ENCODE measurements at places on chromosomes 11 and 22.

GRCh38 chr11:20477418-20478090 is 90.0 kb downstream of the PRMT3 start:
- DNase-seq, result no peak

DNA sequence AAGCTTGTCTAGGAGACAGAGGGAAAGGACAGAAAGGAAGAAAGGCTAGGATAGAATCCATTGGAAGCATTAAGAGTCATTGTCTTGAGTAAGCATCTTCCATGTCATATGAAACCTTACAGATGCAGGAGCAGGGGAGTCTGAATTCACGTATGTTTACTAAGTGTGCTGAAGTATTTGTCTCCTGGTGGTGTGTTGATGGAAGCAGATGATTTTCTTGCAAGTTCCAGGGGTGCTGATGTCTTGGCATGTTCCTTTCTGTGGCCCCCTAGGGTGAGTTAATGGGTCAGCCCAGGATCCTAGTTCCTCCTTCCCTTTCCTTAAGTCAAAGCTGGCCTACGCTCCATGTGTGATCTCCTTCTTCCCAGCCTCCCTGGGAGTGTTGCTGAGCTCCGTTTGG is 110.2 kb downstream of the TEAD1 start:
- DNase-seq, result no peak

DNA sequence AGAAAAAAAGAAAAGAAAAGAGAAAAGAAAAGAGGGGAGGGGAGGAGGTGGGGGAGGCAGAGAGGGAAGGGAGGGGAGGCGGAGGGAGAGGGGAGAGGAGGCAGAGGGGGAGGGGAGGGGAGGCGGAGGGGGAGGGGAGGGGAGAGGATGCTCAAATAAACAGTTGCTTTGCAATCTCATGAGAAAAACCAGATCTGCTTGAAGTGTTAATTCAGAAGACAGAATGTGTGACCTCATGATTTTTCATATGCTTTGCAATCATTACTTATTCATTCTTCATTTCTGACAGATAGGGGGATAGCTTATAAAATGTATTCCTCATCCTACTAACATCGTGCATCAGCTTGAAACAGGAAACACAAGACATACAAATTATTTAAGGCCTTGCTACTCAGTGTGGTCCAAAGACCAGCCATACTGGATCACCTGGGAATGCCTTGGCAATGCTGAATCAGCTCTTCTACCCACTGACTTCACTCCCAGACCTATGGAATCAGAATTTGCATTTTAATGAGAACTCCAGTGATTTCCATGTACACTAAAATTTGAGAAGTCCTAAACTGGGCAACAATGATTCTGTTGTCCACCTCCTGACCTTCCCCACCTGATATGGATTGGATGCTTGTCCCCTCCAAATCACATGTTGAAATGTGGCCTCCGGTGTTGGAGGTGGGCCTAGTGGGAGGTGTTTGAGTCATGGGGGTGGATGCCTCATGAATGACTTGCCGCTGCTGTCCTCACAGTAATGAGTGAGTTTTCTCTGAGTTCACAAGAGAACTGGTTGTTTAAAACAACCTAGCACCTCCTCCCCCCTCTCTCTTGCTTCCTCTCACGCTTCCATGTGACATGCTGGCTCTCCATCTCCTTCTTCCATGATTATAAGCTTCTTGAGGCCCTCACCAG is 69.2 kb downstream of the CCDC34 start:
- DNase-seq, result no peak

DNA sequence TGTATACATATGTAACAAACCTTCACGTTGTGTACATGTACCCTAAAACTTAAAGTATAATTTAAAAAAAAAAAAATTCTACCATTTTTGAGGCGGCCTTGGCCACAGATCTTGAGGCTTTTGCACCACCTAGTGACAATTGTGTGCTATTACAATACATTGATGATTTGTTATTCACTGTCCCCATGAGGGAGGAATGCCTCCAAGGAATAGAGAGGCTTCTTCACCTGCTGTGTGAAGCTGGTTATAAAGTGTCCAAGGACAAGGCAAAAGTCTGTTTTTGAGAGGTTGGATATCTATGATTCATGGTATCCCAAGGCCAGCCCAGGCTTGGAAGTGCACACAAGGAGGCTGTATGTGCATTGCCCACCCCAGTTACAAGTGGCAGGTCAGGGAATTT is 30.7 kb downstream of the SLC22A25 start:
- no peak for DNase-seq

DNA sequence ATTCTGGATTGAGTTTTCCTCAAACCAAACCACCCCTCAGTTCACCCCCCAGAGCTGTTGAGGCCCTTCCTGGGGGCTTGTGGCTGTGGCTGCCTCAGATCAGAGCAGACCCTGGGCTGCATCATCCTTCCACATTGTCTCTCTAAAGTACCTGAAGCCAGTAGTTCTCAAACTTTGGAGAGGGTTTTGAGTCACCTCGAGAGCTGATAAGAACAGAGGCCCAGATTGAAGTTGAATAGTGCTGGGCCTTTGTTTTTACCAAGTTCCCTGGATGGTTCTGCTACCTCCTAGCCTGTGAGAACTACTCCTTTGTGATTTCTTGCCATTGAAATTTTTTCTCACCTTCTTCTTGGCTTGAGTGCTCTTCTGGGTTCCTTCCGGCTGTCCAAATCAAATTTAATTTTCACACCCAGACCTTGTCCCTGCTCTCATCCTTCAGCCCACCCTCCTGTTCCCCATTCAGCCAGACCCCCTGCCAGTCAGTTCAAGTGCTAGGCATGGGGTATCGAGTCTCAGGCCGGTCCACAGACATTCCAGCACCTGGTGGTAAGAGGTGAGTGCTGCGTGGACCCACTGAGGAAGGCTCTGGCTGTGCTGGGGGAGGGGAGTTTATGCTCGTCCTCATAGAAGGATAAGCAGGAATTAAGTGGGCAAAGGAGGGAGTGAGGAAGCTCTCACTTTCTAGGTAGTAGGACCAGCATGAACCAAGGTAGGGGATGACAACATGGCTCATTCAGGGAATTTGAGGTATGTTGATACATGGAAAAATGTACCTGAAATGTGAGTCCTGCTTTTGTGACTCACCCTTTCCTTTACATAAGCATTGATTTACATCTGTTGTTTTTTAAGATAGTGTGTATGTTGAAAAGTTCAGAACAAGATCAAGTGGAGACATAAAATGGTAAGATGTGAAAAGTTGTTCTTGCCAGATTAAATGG is 116.5 kb downstream of the PTPRJ start:
- no peak for DNase-seq

- DNase-seq, result no peak
These were observed 34.4 kb upstream of the FJX1 start for GRCh38 chr11:35583843-35584242.

GRCh38 chr11:1625541-1625940 is 3.6 kb upstream of the KRTAP5-4 start:
- DNase-seq, result no peak

DNA sequence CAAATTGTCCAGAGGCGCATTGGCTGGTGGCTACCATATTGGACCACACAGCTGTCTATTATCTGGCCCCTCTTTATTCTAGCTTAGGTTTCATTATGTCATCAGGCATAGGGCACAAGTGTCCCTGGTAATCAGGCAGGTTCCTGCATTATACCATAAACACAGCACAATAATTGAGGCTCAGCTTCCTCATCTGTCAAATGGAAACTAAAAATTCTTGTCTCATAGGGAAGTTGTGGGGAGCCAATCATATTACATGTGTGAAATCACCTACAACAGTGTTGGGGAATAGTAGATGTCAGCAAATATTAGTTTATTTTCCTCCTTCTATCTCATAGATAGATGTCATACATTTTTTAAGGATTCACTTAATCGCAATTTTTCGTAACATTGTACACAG is 231.0 kb upstream of the SORL1-AS1 start:
- no peak for DNase-seq

DNA sequence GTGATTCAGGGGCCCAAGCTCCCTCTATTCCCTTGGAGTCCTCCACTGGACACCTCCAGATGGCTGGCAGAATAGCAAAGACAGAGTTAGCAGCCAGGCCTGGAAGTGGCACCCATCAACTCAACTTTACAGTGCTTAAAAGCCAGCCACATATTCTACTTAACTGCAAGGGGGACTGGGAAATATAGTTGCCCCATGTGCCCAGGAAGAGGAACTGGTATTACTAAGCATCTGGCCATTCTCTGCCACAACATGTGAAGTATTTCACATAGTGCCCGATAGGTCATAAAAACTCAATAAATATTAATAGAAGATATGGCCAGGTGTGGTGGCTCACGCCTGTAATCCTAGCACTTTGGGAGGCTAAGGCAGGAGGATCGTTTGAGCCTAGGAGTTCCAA is 5.5 kb upstream of the IL10RA start:
- DNase-seq, result no peak

GRCh38 chr22:40651057-40651456 is 14.5 kb upstream of the MRTFA start:
- DNase-seq, result no peak

DNA sequence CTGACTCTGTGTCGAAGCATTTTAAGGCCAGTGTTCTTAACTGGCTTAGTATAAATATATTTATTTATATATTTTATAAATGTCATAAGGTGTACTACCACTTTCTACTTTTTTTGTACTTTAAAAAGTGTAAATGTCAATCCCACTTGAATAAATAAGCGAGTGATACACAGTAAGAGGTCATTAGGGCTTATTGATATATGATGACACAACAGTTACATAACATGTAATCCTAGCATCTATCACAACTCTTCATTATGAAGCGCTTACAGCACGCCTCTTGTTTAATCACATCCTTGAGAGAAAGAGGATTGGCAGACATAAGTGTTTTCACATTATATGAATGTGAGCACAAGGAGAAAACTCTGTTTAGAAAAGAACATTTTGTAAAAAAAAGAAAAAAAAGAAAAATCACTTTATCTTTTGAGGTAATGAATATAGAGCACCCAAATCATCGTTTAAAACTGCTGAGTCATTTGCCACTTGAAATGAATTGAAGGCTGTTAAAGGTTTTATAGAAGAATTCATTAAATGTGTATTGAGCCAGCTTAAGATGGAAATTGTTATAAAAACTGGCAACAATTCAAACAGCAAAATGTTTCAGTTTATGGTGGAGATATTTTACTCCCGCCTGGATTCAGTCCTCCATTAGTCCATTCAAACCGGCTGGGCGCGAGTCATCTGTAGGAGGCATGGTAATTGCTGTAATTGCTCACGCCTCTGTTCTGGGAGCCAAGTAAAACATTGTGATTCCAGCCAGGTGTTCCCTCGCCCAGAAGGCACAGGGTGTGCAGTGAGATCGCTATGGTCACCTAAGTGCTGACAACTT is 627.3 kb upstream of the KIRREL3 start:
- DNase-seq, result no peak

- no peak for DNase-seq
These were observed at the start of gene CNIH2 for GRCh38 chr11:66277471-66278362. Gene CNIH2 (plus strand): TSS chr11:66278175. CDS start chr11:66278457, 282 bp downstream.

GRCh38 chr11:41309716-41310115 is 149.7 kb downstream of the LRRC4C start:
- DNase-seq, result no peak

DNA sequence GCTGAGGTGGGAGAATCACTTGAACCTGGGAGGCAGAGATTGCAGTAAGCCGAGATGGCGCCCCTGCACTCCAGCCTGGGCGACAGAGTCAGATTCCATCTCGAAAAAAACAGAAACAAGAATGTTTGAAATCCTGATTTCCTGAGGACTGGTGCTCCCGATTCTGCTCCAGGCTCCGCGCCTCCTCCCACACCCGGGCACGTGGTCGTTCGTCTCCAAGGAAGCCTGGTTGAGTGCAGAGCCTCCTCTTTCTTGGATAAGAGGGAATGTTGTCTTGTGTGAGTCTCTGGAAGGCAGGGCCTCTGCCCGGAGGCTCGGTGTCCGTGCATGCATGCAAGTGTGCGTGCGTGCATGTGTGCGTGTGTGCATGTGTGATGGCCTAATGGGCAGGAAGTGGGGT is 30.1 kb downstream of the BRSK2 start:
- DNase-seq, result no peak

DNA sequence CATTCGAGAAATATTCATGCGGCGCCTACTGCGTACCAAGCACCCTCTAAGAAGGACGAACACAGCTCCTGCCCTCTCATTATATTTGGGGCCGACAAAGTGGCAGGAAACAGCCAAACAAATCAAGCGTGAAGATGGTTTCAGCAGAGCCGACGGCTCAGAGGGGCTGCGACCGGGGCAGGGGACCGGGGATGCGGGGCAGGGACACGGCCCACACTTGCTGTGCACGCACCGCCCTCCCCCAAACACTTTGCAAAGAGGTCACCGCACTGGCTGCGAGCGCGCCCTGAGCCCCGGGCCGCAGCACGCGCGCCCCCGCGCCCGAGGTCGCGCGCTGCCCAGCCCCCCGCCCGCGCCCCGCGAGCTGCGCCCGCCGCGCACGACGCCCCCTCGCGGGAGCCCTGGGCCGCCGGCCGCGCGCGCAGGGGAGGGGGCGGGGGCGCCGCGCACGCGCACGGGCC is 255 bp upstream of the SYNGR1 start:
- DNase-seq, result no peak

- no peak for DNase-seq
These were observed 37.3 kb downstream of the FLI1 start for GRCh38 chr11:128731041-128731663.

DNA sequence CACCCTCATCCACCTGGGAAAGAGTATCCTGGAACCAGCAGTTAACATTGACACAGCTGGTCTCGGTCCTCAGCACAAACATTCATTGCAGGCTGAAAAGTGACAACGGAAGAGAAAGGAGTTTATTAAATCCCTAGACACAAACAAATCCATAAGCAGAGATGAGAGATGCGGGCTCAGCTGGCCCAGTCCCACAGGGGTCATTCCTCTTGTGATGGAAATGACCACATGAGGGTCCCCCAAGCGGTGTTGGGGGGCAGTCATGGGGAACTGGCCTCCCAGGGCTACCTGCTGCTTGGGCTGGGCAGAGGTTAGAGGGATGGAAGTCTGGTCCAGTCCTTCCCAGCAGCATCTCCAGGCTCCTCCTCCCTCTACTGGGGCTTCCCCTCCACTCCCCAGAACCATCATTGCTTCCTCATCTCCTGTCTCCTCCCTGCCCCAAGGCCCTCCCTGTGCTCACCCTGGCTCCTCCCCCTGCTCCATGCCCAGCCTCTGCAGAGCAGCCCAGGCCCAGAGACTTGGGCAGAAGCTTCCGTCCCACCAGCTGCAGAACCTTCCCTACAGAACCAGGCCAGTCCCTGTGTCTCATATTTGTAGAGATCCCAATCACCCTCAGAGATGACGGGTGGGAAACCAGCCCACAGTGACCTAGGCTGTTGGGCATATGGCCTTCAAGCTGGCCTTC is 5.4 kb upstream of the IGLL5 start:
- DNase-seq, result no peak

All from HS-27A (cell line).